ENCODE measurements at places on chromosomes 2 and 18. TPM values are rescaled to one million over a fixed set of nuclear protein-coding genes. Genes with fewer than 3 reads are reported as not detected.
A peak's percentile ranks its signal among the peaks of the same experiment; 100 is the strongest.

C18orf54 gene
- total RNA-seq: 1.1 TPM

ERICH2 gene
- not detected for total RNA-seq

HYCC2 gene
- total RNA-seq: 5.8 TPM

DNA sequence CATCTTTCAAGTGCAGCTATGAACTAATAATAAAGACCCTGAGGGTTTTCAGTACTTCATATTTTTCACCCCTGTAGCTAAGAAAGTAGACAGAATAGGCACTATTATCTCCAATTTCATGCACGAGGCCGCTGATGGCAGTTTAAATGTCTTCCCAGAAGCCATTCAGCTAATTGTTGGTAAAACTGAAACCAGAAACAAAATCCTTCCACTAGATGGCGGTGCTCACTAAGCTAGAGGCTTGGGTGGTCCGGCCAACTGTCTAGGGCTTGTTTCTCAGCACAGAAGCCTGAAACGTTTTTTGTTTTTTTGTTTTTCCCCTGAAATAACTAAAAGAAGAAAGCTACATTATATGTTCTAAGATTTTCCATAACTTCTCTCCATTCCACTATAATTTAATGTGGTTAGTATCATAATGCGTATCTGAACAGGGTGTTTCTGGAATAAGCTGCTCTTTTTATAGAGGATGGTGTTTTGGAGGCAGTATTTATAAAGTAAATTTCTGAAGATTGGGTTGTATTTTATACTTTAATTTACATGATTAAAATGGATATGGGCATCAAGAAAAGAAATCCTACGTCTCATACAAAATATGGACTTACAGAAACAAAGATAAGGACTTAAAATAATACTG, 159.4 kb downstream of the PIK3C3 start:
- H3K27ac ChIP-seq: no peak overlapping the region
- peak; percentile 56 for DNase-seq
- H3K4me1 ChIP-seq: peaks cover 5% of the 10 kb centered on the region
- no peaks in the 10 kb centered on the region for H3K27me3 ChIP-seq
- no peak overlapping the region for H3K4me3 ChIP-seq
- no peaks in the 10 kb centered on the region for H3K36me3 ChIP-seq

DNA sequence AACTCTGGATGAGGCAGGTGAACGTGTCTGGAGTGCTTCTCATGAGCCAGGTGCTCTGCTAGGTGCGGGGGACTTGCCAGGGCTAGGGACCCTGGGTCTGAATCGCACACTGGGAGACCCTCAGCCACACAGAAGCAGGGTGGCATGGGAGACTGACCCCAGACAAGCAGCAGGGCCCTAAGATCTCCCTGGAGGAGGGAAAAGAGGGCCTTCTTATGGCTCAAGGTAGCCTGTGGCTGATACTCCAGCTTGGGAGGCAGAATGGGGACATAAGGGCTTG, 12.8 kb upstream of the CIB4 start:
- no peaks in the 10 kb centered on the region for H3K27me3 ChIP-seq
- H3K36me3 ChIP-seq: no peaks in the 10 kb centered on the region
- no peak overlapping the region for H3K4me3 ChIP-seq
- no peak for DNase-seq

DNA sequence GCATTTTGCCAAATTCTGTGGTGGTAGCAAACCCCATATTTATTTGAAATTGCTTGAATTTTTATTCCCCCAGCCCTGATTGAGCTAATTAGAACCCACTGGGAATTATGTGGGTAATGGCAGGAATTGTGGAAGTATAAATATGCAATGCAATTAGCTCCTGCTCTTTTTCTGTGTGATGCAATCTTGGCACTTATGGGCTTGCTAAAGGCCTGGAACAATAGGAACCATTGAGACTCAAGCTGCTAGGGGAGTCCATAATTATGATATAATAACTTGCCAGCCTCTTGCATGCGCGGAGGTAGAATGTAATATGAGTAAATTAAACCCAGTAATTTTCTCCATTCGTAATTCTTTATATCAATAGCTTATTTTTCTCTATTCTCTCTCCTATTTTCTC, 267.6 kb upstream of the THSD7B start:
- no peaks in the 10 kb centered on the region for H3K36me3 ChIP-seq
- DNase-seq: no peak
- H3K27me3 ChIP-seq: no peaks in the 10 kb centered on the region
- no peaks in the 10 kb centered on the region for H3K4me1 ChIP-seq

GRCh38 chr2:240624950-240625621, at the start of gene GPR35:
GPR35 (plus strand) TSS chr2:240625480; CDS start chr2:240629953, 4,473 bp downstream.
- no peaks in the 10 kb centered on the region for H3K4me1 ChIP-seq
- H3K27me3 ChIP-seq: no peaks in the 10 kb centered on the region
- no peak within 1 kb of the TSS for H3K4me3 ChIP-seq
- no peaks in the 10 kb centered on the region for H3K36me3 ChIP-seq
- H3K27ac ChIP-seq: no peak within 1 kb of the TSS

DNA sequence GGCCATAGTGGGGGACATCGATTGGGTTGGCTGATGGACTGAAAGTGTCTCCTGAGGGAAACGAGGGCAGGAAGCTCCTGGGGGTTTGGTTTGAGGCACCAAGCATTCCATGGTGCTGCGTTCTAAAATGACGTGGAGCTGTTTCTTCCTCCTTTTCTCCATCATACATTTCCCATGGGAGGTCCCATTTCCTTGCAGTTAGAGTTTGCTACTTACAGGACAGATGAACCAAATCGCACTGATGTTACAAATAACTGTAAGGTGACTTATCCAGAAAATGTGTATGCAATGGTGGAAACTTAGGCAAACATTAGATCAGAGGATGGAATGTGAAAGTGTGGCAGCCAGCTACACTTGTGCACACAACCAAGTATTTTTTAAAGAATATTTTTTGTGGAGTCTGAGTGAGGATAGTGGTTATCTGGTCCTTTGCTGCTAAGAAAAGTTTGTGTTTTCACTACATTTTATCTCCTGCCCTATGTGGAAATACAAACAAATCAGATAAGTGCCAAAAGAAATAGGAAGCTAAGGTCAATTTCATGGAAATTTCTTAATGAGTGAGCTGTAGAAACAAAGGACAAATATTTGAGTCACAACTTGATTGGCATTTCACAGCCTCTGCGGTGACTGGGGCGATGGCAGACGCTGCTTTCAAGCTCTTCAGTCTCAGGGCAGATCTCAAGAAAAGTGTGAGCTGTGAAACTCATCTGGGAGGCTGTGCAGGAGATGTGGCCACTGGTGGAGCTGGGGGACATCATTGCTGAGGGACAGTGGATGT, 256.2 kb downstream of the TSN start:
- no peaks in the 10 kb centered on the region for H3K36me3 ChIP-seq
- H3K27me3 ChIP-seq: no peaks in the 10 kb centered on the region
- DNase-seq: no peak
- no peak overlapping the region for H3K27ac ChIP-seq

- no peaks in the 10 kb centered on the region for H3K36me3 ChIP-seq
- peak overlapping the region; percentile 52 for H3K4me3 ChIP-seq
- no peak overlapping the region for H3K27ac ChIP-seq
- peaks cover 23% of the 10 kb centered on the region for H3K4me1 ChIP-seq
- no peak for DNase-seq
Measured at GRCh38 chr2:174327021-174327840, 7.5 kb upstream of the SP9 start.

- H3K36me3 ChIP-seq: no peaks in the 10 kb centered on the region
- peak overlapping the region; percentile 80 for H3K4me3 ChIP-seq
- DNase-seq: no peak
- peak overlapping the region; percentile 87 for H3K27ac ChIP-seq
- no peaks in the 10 kb centered on the region for H3K27me3 ChIP-seq
- H3K4me1 ChIP-seq: peaks cover 38% of the 10 kb centered on the region
Measured at GRCh38 chr2:73111073-73112025, 1.4 kb downstream of the RAB11FIP5 start.

GRCh38 chr2:9807555-9808305, 35.5 kb upstream of the TAF1B start:
- no peak overlapping the region for H3K27ac ChIP-seq
- no peaks in the 10 kb centered on the region for H3K27me3 ChIP-seq
- H3K4me1 ChIP-seq: no peaks in the 10 kb centered on the region
- H3K4me3 ChIP-seq: no peak overlapping the region
- no peak for DNase-seq

- DNase-seq: no peak
- no peak overlapping the region for H3K27ac ChIP-seq
- no peak overlapping the region for H3K4me3 ChIP-seq
- no peaks in the 10 kb centered on the region for H3K27me3 ChIP-seq
- peaks cover 5% of the 10 kb centered on the region for H3K4me1 ChIP-seq
- no peaks in the 10 kb centered on the region for H3K36me3 ChIP-seq
Measured at GRCh38 chr2:29215073-29215472, 99.9 kb downstream of the CLIP4 start.

DNA sequence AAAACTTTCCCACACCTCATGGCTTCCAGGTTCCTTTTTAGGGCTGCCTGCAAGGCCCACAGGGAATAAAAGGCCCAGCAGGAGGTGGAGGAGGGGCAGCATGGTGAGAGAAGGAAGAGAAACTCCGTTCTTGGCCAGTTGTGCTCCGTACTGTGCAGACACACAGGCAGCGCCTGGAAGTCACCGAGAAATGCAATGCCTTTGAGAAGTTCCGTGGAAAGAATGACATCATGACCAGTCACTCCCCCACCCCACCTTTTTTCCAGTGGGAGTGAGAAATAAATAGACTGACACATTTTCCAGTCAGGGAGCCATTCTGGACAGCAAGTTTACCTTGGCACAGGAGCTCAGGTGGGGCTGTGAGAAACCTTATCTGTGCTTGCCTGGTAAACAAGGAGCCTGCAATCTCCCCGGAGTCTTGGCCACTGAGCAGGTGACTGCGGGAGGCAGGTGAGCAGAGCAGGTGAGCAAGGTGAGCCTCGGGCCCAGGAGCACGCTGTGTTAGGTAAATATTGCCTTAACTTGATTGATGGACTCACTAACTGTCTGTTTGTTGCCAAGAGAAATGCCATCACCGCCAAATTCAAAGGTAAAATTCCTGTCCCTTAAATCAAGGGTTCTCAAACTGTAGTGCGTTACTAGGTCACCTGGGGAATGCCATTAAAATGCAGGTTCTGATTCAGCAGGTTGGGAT, 13.5 kb upstream of the LBH start:
- H3K27ac ChIP-seq: no peak overlapping the region
- no peaks in the 10 kb centered on the region for H3K36me3 ChIP-seq
- H3K4me1 ChIP-seq: peaks cover 24% of the 10 kb centered on the region
- H3K27me3 ChIP-seq: no peaks in the 10 kb centered on the region

- H3K4me1 ChIP-seq: peaks cover 43% of the 10 kb centered on the region
- peak within 1 kb of the TSS; percentile 94 for H3K27ac ChIP-seq
- peak within 1 kb of the TSS; percentile 93 for H3K4me3 ChIP-seq
- peaks cover 9% of the 10 kb centered on the region for H3K36me3 ChIP-seq
- DNase-seq: peak; percentile 94
Measured at GRCh38 chr2:71331581-71332434, at the start of gene ZNF638. ZNF638 (plus strand) TSS chr2:71331782; CDS start chr2:71348955, 17,173 bp downstream.

DNA sequence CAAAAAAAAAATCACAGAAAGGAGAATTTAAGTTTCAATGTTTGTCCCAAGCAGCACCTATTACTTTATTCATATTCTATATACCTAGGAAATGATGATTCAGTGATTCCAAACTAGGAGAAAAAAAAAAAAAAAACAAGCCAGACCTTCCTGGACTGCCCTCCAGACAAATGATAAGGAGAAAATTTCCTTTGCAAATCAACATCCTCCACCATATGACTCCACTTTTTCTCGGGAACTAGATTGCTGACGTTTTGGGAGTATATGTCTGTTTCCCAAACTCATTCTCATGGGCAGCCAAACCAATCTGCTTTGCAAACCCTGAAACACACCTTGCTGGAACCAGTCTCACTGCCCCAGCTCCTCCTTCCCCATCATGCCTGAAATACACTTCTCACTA, 16.8 kb downstream of the AP1S3 start:
- no peak overlapping the region for H3K27ac ChIP-seq
- no peak overlapping the region for H3K4me3 ChIP-seq
- no peaks in the 10 kb centered on the region for H3K36me3 ChIP-seq
- no peaks in the 10 kb centered on the region for H3K4me1 ChIP-seq
- no peak for DNase-seq
- H3K27me3 ChIP-seq: no peaks in the 10 kb centered on the region

- DNase-seq: no peak
- no peaks in the 10 kb centered on the region for H3K27me3 ChIP-seq
- H3K27ac ChIP-seq: no peak overlapping the region
- H3K36me3 ChIP-seq: no peaks in the 10 kb centered on the region
Measured at GRCh38 chr2:153543635-153544071, 65.1 kb upstream of the RPRM start.

All from heart left ventricle (tissue), 16 donors.